Activated CD4-positive, alpha-beta memory T cell treated with anti-CD3 and anti-CD28 coated beads for 36 hours (primary cell): ENCODE measurements at places on chromosomes 4 and X.

DNA sequence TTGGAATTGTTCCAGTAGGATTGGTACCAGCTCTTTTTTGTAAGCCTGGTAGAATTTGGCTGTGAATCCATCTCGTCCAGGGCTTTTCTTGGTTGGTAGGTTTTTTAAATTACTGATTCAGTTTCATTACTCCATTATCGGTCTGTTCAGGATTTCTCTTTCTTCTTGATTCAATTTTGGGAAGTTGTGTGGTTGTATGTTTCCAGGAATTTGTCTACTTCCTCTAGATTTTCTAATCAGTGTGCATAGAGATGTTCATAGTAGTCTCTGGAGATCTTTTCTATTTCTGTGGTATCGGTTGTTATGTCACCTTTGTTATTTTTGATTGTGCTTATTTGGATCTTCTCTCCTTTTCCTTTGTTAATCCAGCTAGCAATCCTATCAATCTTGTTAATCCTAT, 248.7 kb downstream of the ARHGAP10 start:
- DNase-seq, result no peak

DNA sequence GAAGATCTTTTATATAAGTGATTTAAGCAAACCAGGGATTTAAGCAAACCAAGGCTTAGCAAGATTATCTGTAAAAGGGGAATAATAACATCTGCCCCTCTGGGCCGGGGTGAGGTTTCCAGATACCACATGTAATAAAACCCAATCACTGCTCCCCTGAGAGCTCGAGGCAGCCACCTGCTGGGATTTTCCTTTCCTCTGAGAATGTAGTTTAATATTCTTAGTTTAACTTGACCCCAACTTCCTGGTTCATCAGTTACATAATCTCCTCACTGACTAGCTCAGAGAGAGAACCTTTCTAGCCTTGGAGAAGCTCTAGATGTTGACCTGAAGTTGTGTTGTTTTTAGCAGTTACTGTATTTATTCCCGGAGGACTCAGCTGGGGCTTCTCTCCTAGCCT, 322.4 kb downstream of the ARHGAP10 start:
- no peak for DNase-seq

DNA sequence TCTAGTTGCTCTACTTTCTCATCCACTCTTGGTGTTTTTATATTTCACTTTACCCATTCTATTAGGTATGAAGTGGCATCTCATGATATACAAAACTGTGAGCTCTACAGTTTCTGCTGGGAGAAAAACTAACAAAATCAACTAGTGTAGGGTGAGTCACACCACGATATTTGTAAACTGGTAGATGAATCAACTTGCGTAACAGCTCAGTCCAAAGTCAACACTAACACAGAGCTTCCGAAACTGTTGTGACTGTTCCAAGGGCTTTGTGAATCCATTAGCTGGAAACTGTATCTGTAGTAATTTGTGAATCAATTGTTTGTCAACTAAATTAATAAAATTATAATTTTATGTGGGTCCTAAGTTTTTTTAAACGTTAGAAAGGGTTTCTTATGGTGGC, 119.8 kb upstream of the TSPAN5 start:
- DNase-seq, result no peak

DNA sequence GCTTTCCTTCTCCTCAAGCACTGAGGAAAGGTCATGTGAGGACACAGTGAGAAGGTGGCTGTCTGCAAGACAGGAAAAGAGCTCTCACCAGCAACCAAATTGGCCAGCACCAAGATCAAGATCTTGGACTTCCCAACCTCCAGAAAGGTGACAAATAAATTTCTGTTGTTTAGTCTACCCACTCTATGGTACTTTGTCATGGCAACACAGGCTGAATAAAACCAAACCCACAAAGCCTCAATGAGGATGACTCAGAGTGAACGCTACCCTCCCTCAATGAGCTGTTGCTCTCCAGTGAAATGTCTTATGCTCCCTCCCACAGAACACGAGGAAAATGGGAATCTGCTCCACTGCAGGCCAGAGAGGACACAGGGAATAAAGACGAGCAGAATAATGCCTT, 244.1 kb downstream of the RAB28 start:
- DNase-seq, result peak; percentile 11

GRCh38 chr4:88674565-88674964, 23.1 kb downstream of the NAP1L5 start:
- no peak for DNase-seq

DNA sequence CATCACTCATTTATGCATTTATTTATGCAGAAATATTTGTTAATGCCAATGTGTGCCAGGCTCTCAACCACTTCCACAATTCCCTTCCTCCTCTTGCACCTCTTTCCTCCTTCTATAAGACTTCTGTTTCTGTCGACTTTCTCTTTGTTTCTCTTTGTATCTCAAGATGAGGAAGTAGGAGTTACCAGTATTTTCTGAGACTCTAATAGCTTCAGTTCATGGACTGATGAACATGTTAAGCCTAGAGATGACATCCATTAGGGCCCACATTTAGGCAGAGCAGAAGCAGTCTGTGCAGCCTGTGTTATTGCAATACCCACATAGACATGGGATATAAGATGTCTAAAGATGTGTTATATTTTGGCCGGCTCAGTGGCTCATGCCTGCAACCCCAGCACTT, 241.8 kb upstream of the SMIM31 start:
- no peak for DNase-seq

GRCh38 chr4:166366012-166366411, 493.0 kb downstream of the TLL1 start:
- no peak for DNase-seq

- DNase-seq, result no peak
These were observed 191.0 kb downstream of the PRDM5 start for GRCh38 chr4:120731561-120731960.

GRCh38 chrX:140050906-140051305, 85.6 kb upstream of the CXorf66 start:
- DNase-seq, result no peak

GRCh38 chrX:116318672-116319071, 117.7 kb upstream of the SLC6A14 start:
- no peak for DNase-seq
